ENCODE measurements at places on chromosomes 5 and 9. TPM values are rescaled to one million over a fixed set of nuclear protein-coding genes. Genes with fewer than 3 reads are reported as not detected.
A peak's percentile ranks its signal among the peaks of the same experiment; 100 is the strongest.

- DNase-seq: no peak
Observed at GRCh38 chr5:7250611-7251010, 145.3 kb upstream of the ADCY2 start.

DNA sequence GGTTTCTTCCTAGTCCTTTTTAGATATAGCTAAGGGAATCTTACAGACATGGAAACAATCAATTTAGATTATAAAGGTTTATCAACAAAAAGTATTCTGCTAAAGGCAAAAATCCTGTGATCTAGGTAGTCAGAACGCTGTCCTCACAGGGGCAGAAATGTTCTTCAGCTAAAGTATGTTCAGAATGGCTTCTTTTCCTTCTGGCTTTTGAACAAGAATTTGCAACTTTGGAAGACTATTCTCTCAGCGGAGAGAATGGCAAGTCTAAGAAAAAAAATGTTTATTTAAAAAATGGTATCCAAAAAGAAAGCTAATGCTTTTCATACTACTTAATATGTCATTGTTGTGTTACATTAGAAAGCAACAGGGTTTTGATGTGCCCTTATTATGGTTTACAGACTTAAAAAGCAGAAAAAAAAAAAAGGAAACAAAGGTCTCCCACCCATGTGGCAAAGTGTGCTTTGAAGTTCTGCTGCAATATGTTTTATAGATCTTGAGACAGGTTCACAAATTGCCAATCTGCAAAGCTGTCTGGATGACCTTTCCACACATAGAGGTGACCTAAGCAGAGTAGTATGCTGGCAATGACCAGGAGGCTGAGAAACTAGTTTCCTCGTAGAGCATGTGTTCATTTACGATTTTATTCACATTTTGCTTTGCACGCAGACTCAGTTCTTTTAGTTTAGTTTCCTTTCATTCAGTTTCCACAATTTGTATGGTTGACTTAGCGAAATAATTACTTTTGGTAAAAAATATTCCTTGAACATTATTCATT is 45.1 kb upstream of the PJA2 start:
- no peak for DNase-seq

- DNase-seq: no peak
Observed at GRCh38 chr5:100877274-100877673, 25.8 kb downstream of the ST8SIA4 start.

DNA sequence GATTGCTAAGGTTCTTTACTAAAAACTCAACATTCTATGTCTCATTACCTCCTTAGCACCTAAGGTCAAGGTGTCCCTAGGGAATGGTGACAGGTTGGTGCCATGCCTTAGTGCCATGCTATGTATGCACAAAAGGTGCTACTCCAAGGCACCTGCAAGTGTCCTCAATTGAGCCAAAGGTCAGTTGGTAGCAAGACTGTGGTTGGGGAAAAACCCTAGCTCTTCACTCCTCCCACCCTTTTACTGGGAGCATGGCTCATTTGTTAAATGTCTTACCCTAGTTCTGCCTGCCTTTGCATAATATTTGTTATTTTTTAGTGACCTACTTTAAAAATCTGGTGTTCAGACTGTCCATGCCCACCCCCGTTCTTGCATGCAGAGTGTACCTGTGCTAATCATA is 17.0 kb downstream of the ACO1 start:
- DNase-seq: no peak

DNA sequence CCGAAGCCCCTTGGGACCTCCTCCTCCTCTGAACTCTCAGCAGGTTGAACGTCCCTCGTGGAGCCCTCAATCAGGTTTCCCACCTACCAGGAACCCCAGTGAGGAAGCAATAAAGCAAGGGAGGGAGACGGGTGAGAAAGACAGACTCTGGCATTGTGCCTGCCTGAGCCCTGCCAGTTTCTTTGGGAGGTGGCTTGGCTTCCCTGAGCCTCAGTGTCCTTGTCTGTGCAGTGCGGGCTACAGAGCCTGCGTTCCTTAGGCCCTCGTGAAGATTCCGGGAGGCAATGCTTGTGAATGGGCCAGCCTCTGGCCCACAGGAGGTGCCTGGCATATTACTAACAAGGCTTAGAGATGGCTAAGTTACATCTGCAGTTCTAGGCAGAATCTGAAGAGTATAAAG is 11.9 kb downstream of the GTF3C5 start:
- no peak for DNase-seq

DNA sequence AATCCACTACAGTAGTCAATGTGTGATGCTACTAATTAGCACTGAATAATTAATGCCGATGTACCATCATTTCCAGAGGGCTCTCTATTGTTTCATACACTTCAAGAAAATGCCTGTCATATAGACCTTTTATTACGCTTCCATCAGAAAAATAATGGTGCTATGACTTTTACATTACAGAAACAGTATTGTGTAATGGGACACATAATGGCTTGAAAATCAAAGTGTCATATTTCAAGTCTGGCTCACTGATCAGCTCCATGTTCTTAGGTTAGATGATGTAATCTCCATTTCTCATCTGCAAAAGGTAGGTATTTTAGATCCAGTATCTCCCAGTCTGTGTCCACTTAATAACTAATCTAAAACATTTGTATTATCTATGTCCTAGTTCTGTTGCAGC is 990.6 kb upstream of the TYRP1 start:
- no peak for DNase-seq

DNA sequence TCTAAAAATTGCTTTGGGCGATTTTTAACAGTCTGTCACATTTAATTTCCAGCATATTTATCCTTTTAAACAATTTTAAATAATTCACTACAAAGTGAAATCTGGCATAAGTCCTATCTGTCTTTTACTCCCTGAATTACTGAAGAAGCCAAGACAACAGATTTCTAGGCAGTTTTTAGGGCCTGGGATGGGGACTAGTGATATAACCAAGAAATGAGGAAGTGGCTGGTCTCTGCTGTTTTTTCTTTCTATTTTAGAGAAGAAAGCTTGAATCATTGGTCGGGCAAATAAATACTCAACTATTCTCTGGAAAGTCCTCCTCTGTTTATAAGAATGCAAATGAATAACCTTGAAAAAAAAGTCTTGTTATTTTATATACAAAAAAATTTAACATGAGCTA is 79.7 kb upstream of the SSBP2 start:
- DNase-seq: no peak

- DNase-seq: no peak
Observed at GRCh38 chr5:89816038-89816437, 593.5 kb downstream of the CETN3 start.

F12 gene
- 39.4 TPM for total RNA-seq

UBE2B gene
- total RNA-seq: 3.9 TPM

HSPB3 gene
- total RNA-seq: not detected

DNA sequence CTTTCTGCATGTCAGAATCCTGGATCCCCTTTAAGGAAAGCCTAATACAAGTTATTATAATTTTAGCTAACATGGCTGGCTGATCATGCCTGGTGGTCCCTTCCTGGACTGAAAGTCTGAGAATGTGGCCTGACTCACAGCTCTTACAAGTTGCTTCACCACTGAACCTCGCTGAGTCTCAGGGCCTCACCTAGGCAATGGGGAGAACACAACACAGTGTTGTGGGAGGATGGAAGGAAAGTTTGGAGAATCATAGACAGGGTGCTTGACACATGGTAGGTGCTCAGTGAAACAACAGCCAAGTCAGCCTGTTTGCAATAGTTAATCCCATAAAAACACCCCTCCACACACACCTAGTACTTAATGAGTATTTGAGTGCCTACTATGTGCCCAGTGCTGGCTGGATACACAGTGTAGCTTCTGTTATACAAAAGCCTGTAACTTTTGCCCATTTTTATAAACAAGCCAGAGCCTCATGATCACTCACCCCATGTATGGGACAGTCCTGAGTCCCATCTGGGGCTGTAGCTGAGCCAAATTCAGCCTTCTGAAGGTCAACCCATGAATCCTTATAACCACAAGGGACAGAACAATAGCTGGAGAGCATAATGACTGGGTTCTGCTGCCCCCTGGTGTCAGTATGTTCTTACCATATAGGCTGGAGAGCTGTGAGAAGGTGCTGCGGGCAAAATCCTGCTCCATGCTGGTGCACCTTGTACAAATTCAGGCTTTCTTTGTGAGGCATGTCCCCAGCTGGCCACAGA is 3.9 kb downstream of the ACSL6 start:
- peak; percentile 47 for DNase-seq

PGM5 gene
- total RNA-seq: not detected

DNA sequence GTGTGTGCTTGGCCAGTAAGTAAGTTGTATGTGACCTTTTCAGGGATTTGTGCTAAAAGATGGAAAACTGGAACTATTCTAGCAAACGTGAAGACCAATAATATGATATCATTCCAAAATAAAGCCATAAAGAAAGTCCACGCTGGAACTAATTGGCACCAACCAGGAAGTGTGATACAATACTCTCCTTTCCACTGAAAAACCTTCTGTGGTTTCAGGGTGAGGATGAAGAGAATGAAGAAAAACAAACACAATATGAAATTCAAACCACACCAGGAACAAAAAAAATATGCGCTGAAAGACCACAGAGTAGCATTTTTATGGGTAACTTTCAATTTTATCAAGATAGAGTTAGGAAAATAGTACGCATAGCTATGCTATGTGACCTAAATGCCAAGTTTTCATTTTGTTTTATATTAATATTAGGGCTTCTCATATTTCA is 105.8 kb downstream of the EFNA5 start:
- DNase-seq: no peak

- no peak for DNase-seq
Observed at GRCh38 chr5:181203777-181204112, 1.3 kb downstream of the TRIM7 start.

ZNF462 gene
- total RNA-seq: 7.1 TPM

- no peak for DNase-seq
Observed at GRCh38 chr5:174311121-174311520, 265.6 kb downstream of the NSG2 start.

Measured in Caki2 (cell line).